ENCODE measurements at places on chromosomes 13 and 19.

DNA sequence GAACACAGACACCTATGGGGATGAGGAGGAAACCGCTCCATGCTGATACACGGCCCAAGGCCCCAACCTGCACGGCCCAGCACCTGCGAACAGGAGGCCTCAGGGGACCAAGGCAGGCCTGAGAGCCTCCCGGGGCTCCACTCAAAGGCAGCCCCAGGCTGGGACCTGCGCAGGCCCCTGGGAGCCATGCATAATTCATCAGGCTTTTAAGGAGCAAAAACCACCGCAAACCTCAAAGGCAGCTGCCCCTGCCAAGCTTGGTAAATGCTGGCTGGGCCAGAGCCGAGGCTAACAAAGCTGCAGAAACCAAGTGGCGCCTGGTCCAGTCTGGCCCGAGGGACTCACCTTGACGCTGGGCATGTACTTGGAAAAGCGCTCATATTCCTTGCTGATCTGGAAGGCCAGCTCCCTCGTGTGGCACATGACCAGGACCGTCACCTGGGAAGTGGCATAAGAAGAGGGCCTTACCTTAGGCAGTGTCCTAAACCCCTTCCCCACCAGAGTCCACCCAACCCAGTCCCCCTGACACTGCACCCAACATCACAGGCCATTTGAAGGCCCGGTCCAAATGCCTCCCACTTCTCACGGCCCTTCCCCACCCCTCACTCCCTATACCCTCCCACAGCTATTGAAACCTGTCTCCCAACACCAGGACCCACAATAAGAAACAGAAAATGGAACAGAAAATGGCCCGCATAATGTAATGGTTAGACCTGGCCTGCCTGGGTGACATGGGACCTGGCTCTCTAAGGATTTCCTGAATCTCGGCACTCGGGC lies 7.8 kb downstream of the DDX39A start:
- no peak for ATAC-seq

GRCh38 chr19:38869836-38870607 lies 8.1 kb downstream of the RINL start:
- ATAC-seq: peak; percentile 97

DNA sequence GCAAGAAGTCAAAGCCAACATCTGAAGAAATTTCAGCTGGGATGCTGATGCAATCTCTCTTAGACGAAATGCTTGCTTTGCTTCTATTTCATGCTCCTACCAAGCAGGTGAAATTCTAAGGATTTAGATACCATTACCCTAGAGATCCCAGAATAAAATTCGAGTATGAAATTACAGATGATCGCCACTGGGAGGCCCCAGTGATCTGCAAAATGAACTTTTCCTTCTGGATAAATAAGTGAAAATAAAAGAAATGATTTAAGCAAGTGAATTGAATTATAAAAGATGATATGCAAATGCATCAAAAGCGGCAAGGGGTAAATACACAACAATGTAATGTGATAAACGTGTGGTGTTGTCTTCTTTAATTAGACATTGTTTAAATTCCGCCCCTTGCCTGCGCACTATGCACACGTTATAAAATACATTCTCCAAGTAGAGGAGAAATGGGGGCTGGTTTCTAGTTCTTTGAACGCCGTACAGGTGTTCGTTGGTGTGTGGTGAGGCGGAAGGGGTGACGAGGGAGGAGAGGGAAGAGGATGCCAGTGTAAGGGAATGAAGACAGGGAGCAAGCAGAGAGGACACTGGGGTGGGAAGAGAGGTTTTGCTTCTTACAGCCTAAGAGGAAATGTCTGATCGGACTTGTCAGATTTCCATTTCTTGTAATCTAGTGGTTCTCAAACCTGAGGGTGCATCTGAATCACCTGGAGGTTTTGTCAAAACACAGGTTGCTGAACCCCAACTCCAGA lies 58.0 kb downstream of the ERCC5 start:
- no peak for ATAC-seq

DNA sequence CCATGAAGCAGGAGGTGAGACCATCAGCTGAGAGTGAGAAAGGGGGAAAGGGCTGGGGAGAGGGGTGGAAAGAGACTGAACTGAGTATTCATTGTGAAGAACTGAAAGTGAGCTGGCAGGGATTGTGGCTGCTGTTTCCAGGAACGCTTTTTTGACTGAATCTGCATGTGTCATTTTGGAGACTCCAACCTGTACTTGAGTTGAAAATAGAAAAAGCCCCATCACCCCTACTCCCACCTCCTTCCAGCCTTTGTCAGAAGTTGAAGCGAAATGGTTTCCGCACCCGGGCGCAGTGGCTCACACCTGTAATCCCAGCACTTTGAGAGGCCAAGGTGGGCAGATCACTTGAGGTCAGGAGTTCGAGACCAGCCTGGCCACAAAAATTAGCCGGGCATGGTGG lies 128.0 kb upstream of the GPR12 start:
- ATAC-seq: no peak

GRCh38 chr19:42255766-42256745 lies 1.1 kb upstream of the ERF start:
- peak; percentile 21 for ATAC-seq

- ATAC-seq: no peak
These were observed 230.8 kb downstream of the TBC1D4 start for GRCh38 chr13:75251188-75251587.

DNA sequence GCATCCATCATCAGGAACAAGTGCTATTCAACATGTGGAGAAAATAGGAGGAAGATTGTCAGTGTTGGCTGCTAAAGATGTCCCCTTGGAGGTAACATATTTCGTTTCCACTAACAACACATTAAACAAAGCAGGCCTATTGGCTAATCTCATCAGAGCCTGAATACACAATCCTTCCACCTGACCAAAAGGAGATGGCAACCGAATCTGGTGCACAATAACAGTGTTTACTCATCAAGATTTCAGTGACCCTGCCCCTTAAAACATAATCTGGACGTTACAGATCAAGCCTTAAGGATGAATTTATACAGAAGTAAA lies 582.5 kb downstream of the EFNB2 start:
- ATAC-seq: peak; percentile 54

- peak; percentile 55 for ATAC-seq
These were observed 16.1 kb upstream of the MADCAM1 start for GRCh38 chr19:480016-480855.

DNA sequence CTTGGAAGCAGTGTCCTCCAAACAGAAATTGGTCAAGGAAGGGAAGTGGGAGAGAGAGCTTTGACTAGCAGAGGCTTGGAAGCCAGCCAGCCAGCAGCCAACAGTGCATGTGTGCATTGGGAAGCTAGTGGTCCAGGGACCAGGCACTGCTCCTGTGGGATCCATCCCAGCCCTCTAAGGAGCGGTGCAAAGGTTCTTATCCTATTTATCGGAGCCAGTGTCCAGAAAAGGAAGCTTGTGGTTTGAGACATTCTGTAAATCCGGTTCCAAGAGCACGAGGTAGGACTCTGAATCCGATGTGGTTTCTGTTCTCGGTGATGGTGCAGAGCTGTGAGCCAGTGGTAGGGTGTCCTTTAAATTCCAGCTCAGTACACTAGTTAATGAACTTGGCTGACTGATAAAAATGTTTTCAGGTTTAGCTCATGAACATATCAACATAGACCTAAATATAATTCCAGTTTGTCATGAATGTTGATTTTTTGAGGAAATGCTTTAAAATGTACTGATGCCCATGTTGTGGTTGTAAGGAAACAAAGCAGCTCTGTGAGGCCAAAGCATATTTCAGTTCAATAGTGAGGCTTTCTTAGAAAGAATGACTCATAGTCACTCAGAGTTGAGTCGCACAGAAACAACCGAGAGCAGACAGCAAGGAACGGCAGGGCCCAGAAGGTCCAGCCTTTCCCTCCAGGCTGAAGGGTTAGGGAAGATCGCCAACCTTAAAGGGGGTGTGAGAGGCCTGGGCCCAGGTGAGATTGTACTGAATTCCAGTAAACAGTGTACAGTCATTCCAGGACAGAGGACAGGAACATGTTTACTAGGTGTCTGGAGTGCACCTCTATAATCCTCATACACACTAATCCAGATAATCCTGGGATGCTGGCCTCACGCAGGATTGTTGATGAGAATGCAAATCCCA lies 21.5 kb upstream of the GARRE1 start:
- ATAC-seq: peak; percentile 88

DNA sequence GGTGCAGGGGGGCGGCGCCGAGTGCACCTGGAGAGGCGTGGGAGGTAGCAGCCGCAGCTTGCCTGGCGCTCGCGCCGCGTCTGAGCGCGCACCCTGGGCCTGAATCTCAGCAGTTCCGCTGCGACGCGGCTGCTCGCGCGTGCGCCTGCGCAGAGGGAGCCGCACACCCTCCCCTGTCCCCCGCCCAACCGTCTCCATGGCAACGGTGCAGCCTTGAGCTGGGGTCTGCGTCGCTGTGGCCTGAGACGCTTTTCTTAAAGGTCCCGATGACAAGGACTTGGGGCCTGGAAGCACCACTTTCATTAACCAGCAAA lies at the start of gene PNMA8B:
Gene PNMA8B (minus strand): TSS at position 82 of the 314 bp plus-strand sequence. CDS start 402 bp downstream, outside the sequence.
- peak; percentile 26 for ATAC-seq

- ATAC-seq: no peak
These were observed 95.7 kb downstream of the KCTD12 start for GRCh38 chr13:76790526-76790925.

DNA sequence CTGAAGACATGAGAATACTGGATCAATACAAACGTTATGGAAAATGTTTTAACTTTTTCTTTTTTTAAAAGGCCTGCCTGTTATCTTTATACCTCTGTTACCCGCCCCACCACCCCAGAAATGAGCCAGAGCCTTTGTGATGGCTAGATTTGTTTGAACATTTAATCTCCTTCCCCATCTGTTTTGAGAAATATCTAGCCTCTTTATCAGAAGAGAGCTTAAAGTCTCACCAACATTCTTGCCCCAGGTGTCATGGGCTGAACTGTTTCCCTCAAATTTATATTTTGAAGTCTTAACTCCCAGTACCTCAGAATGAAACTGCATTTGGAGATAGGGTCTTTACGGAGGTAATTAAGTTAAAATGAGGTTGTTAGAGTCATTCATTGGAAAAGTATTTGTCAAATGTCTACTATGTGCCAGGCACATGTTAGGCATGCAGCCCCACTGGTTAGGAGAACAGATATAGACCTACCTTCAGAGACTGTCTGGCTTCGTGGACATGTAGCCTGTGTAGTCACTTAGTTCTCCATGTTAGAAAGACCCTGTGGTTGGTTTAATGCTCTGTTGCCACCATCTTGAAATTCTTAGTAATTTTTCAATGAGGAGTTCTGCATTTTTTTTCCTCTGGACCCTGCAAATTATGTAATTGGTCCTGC lies 6.3 kb upstream of the RB1 start:
- ATAC-seq: no peak

DNA sequence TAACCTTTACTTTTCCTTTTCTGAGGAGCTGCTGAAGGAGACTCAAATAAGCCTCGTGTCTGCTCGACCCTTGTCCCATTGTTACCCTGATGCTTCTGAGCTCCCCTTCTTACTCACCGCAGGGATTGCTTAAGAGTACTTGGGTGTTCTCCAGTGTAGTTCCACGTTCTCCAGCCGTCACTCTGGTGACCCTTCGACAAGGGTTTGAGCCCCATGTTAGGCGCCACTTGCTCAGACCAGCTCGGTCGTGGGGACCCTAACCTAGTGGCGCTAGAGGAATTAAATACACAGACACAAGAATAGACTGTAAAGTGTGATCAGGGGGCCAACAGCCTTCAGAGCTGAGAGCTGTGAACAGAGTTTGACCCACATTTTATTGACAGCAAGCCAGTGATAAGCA lies 10.3 kb downstream of the ZNF480 start:
- ATAC-seq: no peak

DNA sequence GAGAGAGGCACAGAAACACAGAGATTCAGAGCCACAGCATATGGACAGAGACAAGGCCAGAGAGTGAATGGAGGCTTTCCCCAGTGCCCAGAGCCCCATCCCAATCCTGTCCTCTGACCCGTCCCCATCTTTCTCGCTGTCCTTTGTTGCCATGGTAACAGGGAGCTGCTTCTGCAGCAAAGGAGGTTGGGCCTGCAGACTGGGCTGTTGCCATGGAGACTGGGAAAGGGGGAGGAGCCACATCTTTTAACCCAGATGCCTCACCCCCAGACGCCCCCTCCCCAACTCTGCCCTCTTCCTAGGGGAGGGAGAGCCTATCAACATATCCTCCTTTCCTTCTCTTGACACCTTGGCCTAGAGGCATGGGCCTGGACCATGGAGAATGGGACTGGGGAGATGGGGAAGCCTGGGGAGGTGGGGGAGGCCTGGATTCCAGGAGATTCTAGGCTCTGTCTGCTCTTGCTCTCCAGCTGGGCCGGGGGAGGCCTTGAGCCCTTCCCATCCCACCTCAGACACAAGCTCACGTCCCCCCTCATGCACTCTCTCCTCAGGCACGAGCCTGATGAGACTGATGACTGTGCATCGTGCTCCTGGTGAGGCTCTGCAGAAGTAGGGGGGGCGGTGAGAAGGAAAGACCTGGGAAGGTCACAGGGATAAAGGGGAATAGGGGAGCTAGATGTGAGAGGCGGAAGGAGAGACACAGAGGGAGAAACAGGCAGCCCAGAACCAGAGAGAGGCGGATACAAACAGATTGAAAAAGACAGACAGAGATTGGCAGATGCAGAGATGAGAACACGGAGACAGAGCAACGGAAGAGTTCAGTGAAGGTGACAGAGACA lies 2.1 kb upstream of the ATP1A3 start:
- ATAC-seq: peak; percentile 38

- no peak for ATAC-seq
These were observed 164.2 kb downstream of the DLEU7 start for GRCh38 chr13:50679321-50679720.

DNA sequence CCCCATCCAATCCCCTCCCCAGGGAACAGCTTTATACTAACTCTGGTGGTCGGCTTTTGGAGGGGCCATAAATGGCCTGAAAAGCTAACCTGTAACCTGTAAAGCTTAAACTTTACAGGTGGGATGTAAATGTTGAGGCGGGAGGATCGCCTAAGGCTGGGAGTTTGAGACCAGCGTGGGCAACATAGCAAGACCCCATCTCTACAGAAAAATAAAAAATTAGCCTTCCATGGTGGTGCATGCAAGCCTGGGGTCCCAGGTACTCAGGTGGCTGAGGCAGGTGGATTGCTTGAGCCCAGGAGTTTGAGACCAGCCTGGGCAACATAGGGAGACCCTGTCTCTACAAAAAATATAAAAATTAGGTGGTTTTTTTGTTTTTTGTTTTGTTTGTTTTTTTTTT lies 18.5 kb downstream of the CARM1 start:
- no peak for ATAC-seq

DNA sequence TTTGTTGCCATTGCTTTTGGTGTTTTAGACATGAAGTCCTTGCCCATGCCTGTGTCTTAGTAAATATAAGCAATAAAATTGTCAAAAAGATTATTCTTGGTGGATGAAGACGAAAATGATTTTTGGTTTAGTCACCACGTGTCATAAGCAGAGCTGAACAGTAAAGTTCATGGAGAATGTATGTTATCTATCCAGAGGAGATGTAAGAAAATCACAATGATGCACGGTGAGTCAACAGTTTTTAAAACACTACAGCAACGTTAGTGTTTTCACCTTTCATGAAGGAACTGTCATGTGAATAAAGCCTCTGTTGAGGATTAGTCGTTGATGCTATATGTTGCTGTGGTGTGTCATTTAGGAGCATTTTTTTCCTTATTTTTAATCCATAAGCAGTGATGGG lies 137.6 kb downstream of the GPC6 start:
- no peak for ATAC-seq

GRCh38 chr13:109113427-109113826 lies 484.0 kb downstream of the MYO16 start:
- no peak for ATAC-seq

All from motor neuron (in vitro differentiated cells).